ENCODE measurements at places on chromosomes 7 and 10.

GRCh38 chr7:389911-390601 lies 100.1 kb downstream of the FOXL3 start:
- DNase-seq: no peak

GRCh38 chr10:6766131-6766801 lies 186.2 kb upstream of the PRKCQ start:
- no peak for DNase-seq

DNA sequence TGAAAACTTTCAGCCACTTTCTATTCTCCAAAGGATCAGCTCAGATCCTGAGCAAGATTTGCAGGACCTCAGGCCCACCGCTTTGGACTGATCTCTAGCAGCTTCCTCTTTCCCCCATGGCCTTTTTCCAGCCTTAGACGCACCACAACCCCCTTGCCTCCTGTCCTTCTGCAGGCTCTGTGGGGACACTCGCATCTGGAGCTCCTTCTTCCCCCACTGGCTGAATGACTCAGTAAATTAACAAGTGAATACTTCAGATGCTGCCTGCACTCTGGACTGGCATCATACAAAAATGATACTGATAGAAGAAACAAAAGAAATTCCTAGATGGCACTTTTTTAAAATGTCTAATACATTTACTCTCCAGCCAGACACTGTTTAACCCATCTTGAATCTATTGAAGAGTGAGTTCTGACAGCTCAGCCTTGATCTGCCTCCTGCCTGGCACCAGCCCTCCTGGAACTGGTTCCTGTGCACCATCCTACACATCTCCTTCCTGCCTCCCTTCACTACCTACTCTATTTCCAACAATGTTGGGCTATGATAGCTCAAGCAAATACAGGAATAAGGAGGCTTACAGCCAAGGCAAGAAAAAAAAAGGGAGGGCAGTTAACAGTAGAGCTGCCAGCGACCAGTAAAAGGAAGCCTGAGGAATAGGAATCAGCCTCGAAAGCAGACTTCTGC lies 3.3 kb downstream of the FRMPD2 start:
- no peak for DNase-seq

- peak; percentile 68 for DNase-seq
Observed at GRCh38 chr10:17665747-17666146, 21.8 kb downstream of the STAM start.

- DNase-seq: no peak
Observed at GRCh38 chr7:158810846-158811245, 18.5 kb downstream of the ESYT2 start.

DNA sequence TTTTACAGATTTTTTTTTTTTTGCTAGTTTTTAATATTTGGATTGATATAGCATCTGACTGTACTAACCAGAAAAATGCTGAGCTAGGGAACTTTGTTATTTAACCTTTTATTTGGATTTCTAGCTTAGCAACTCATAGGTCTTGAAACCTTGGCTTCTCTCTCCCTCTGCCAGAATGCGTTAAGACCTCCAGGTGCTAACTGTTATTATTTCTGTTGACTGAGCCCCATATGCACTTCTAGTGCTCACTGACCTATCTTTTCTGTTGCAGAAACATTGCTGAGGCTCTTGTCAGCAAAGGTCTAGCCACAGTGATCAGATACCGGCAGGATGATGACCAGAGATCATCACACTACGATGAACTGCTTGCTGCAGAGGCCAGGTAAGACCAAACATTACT lies 143.6 kb downstream of the LRRC4 start:
- no peak for DNase-seq

DNA sequence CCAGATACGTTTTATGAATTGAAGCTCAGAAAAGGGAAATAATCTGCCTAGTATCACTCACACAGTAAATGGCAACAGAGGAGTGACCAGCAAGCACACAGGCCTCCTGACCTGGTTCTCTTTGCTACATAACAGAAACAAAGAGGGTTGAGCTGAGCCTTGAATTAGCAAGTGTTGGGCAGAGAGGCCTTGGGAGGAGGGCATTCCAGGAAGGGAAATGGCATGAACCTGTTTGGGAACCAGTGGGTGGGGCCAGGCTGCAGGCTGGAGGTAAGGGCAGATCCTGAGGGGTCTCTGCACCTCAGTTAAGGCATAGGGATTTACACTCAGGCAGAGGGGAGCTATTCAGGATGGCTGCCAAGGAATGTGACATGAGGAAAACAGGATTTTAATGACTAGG lies 24.8 kb upstream of the CYCS start:
- DNase-seq: no peak

DNA sequence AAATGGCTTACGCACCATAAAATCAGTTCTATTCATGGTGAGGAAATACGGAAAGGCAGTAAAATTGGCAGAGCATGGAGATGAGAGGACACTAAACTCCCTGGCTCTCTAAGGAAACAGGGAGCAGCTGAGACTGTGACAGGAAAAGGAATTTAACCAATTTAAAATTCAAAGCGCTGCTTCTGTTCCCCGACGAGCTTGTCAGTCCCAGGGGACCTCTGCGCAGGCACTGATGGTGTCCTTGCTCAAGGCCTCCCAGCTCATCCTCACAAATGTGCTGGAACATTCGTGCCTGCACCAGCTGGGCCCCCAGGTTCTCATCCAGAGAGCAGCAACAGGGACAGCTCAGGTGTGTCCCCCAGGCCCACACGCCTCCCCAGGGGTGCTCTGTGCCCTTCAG lies 101.4 kb downstream of the MAD1L1 start:
- no peak for DNase-seq

DNA sequence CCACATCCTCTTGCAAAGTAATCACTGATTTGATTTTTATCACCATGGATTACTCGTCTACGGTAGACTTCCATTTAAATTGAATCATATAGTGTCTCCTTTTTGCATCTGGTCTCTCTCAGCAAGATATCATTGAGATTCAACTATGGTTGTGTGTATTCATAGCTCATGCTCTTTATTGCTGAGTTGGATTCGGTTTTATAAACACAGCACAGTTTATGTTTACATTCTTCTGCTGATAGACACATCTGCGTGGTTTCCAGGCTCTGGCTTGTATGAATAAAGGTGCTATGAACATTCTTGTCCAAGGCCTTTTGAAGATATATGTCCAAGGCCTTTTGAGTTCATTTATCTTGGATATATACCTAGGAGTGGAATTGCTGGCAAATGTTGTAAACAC lies 356.5 kb upstream of the CELF2 start:
- no peak for DNase-seq

- no peak for DNase-seq
Observed at GRCh38 chr10:62069452-62070178, 168.1 kb downstream of the ARID5B start.

DNA sequence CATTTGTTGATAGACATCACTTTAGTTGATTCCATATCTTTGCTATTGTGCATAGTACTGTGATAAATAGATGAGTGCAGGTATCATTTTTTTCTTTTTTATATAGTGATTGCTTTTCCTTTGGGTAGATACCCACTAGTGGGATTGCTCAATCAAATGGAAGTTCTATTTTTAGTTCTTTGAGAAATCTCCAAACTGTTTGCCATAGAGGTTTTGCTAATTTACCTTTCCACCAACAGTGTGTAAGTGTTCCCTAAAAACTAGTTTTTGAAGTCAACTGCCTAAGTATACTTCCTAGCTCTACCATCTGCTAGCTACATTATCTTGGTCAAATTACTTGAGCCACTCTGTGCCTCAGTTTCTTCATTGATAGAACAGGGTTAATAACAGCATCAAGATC lies 31.5 kb upstream of the RSBN1L start:
- DNase-seq: no peak

GRCh38 chr7:4738711-4739527 lies 36.5 kb upstream of the AP5Z1 start:
- DNase-seq: no peak

DNA sequence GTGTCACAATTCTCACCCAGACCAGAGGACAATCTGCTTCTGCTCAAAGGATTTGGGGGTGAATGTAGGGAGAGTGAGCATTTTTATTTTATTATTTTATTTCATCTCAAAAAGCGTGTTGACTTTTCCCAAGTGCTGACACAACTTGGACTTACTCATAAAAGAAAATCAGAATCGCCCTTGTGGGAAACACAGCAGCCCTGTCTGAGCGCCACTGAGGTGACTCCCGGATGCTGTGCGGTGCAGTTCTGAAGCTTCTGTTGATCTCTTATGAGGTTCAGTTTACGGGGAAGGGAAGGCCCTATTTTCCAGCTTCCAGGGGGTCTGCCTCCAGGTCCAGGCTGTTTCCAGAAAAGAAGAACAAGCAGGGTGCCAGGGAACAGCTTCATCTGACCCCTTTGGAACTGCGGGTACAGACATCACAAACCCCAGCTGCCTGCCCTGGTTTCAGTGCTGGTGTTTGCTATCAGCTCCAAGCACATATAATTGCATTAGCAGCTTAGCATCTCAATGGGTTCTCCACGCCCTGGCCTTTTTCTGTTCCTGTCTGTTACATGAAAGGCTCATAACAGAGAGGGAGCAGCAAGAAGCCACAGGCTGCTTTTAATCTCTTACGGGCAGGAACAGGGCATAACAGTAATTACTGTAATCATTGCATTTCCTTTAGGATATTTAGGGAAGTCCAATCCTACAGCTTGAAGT lies 52.4 kb downstream of the PARP12 start:
- DNase-seq: no peak

DNA sequence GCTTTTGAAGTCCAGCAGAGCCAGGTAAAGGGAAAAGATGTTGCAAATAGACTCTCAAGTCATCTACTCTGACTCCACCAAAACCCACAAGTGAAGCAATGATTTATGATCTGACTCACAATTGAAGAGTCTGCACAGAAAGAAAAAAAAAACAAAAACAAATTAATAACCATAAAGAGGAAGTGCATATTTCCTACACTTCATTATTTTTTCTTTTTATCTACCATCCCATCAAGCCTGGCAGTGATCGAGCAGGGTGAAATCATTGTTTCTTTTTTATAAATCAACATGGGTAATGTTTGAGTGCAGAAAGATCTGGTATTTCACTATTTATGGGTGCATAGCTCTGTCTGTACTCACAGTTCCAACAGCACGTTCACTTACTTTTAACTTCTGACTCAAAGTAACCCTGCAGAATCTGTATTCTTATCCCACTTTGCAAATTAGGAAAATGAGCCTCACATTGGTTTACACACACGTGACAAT lies 829.0 kb downstream of the TNS3 start:
- DNase-seq: no peak

GRCh38 chr7:135385209-135385608 lies 124.7 kb downstream of the CNOT4 start:
- DNase-seq: no peak

GRCh38 chr7:106216923-106217542 lies 67.8 kb downstream of the NAMPT start:
- peak; percentile 94 for DNase-seq

DNA sequence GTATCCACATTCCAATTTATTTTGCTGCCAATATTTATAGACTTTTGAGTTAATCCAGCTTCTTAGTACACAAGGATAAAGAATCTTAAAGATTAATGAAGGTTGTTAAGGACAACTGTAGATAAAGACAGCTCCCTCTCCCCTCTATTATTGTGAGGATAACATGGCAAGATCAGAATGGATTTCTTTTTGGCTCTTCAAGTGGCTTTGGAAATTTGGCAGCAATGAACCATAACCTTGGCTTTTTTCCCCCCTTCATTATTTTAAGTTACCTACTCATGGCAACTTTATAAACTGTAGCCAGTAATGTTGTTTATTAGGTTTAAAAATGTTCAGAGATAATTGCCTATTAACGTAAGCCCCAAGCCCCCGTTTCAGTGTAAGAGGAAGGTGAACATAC lies 131.1 kb upstream of the SLC26A5 start:
- DNase-seq: no peak

DNA sequence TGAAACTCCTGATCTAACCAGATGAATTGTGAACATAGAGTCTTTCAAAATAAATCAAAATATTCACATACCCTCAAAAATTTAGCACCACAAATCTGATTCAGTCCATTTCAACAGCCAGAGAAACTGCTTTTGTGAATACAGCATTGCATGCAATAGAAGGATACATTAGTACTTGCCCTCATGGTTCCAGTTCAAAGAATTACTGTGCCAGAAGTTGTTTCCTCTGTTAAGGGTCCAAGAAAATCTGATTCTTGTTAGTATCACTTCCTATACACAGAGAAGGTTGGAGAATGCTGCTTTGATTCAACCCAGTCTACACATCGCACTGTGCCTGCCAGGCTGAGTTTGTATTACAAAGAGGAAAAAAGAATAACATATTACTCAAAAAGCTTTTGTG lies 115.6 kb downstream of the TFEC start:
- no peak for DNase-seq

DNA sequence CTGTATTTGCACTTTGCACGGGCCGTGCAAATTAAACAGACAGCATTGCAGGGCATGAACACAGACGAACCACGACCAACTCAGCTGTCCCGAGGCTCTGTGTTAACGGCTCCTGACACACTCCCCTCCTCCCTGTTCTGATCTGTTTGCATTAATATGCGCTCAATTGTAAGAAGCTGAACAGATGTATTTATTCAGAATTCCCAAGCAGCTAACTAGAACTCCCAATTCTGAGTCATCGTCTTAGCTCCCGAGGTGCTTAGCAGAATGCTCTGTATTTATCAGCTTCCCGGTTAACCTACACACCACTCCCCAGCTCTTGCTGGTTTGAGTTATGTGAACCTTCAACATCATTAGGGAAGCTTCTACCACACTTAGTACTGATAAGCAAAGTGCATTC lies 286.4 kb downstream of the PTPRN2 start:
- DNase-seq: no peak

DNA sequence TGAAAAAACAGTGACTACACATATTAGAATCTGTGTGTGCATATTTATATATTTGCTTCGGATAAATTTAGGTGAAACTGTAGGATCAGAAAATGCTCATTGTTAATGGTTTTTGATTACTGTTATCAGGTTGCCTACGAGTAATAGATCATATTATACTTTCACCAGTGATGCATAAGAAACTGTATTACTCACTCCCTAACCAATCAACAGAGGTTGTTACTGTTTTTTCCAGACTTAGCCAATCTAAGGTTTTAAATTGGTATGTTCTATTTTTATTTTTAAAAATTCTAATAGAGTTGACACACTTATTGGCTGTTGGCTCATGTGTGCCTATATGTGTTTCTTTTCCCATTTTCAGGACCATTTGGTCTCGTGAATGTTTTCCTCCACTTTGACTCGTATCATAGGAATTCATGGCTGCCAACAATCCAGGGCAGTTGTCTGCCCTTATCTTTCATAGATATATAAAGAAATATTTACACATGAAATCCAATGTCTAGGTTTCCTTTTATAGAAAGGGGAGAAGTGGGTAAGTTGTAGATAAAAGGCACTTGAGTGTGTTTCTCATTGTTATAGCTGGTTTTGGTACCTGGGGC lies 59.2 kb downstream of the ANLN start:
- DNase-seq: no peak

DNA sequence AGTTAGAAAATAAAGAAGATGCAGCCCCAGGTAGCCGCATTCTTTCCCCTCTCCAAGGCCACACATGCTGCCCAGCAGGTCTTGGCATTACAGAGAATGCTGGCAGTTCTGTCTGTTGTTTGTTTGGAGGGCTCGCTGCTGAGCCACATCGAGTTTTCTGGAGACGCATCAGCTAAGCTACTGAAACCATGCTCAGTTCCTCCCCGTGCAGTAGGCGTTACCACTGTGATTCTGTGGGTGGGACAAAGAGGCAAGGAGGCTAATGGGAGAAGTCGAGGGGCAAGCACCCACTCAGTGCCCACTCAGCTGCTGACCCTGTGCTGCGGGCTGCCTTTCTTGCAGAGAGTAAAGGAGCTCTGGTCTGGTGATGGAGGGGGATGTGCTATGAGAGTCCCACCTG lies 15.5 kb upstream of the GTPBP4 start:
- DNase-seq: peak; percentile 25

Measured in lower leg skin (tissue), 4 donors.